ENCODE measurements at places on chromosomes 1 and 21. TPM values are rescaled to one million over a fixed set of nuclear protein-coding genes. Genes with fewer than 3 reads are reported as not detected.

Gene PAFAH2
- 9.2 TPM for total RNA-seq

Gene LAMC1
- 31.8 TPM for total RNA-seq

Gene HSD3B1
- not detected for total RNA-seq

Gene LIN28A
- total RNA-seq = not detected

Gene SPRR1A
- not detected for total RNA-seq

Gene ETS2
- 4.4 TPM for total RNA-seq

Gene CYP4A22
- not detected for total RNA-seq

Gene IPP
- total RNA-seq = 10.2 TPM

Gene PTAFR
- total RNA-seq = 2.2 TPM

Gene SLFNL1
- total RNA-seq = 0.47 TPM

DNA sequence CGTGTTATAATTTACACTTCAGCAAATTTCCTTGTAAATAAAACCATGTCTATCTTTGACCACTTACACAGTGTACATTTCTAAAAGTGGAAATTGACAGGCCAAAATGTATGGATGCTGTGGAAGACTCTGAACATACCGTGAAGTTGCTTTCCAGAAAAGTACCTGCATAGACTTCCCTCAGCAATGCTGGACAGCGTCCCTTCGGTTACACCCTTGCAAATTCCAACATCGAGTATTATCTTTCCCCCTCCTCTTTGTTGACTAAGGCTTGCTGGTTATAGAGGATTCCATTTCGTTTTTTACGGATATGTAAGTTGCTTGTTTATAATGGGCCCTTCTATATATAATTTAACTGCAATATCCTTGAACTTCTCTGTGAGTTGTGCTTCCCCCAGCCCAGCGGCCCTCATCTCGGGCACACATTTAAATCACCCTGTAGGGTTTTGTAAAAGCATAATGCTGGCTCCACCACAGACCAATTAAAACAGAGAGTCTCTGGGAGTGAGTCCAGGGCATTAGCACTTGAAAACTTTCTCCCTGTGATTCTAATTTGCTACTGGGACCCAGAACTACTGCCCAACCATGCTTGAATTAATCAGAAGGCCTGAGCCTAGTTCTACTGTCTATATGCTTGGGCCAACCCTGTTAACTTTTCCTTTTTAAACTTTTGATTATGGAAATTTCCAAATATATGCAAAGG lies 230.3 kb downstream of the GRIK3 start:
- DNase-seq = no peak

DNA sequence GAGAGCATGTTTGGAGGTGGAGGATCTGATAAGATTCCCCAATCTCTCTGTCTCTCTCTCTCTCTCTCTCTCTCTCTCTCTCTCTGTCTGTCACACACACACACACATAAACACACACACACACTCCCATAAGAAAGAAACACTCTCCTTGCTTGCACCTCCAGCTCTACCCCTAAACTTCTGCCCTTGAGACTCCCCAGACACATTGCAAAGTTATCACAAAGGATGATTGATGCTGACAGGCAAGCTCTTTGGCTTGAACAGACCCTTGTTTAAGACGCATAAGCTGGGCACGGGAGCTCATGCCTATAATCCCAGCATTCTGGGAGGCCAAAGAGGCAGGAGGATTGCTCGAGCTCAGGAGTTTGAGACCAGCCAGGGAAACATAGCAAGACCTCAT lies 78.2 kb downstream of the NAV1 start:
- DNase-seq = no peak

DNA sequence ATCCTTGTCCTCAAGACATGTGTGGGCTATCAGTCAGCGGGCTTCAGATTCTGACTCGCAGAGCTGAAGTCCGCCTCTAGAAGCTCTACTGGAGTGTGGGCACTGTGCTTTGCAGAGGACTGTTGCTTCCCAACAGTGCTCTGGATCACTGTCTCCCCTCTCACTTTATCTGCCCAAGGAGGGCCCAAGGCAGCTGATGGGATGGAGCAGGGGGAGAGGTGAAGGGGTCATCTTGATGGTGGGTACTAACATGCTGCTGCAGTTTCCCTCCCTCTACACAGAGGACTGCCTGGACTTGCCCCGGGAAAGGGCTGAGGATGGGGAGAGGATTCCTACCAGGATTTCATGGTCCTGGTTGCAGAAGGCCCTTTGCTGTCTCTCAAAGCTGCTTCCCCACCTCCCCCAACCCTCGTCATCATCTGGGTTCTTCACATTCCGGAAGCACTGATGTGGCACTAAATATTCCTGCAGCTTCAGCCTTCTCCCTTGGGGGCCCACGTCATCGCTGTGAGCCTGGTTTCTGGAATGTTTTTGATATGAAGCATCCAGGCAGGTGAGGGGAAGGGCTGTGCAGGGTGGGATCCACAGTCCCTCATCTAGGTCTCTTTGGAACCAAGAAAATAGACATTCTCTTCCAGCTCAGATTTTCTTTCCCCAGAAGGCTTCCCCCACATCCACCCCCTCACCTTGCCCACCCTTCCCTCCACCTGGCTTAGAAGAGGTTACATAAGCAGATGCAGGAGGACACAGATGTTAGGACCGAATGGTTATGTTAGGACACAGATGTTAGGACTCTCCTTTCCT lies 23.2 kb downstream of the NUAK2 start:
- DNase-seq = no peak

- no peak for DNase-seq
These were observed 59.0 kb upstream of the CD1D start for GRCh38 chr1:158121604-158122254.

- no peak for DNase-seq
These were observed 8.9 kb downstream of the KRTAP10-1 start for GRCh38 chr21:44530903-44531605.

GRCh38 chr1:177432897-177433296 lies 262.1 kb downstream of the BRINP2 start:
- no peak for DNase-seq

GRCh38 chr21:25402134-25402961 lies 204.9 kb downstream of the MRPL39 start:
- no peak for DNase-seq

GRCh38 chr1:51157395-51157794 lies 55.4 kb downstream of the C1orf185 start:
- DNase-seq = no peak

GRCh38 chr1:19771350-19771749 lies 28.4 kb downstream of the TMCO4 start:
- no peak for DNase-seq

GRCh38 chr1:226942392-226942791 lies 2.3 kb downstream of the COQ8A start:
- no peak for DNase-seq

DNA sequence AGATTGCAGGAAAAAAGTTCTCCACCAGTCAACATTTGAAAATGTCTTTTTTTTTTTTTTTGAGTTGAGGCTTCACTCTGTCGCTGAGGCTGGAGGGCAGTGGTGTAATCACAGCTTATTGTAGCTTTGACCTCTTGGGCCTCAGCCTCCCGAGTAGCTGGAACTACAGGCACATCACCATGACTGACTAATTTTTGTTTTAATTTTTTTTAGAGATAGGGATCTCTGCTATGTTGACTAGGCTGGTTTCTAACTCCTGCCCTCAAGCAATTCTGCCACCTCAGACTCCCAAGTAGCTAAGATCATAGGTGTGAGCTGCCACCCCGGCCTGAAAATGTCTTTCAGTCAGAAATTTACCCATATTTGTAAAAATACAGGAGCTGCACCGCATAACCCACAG lies 30.6 kb upstream of the USP24 start:
- DNase-seq = no peak

DNA sequence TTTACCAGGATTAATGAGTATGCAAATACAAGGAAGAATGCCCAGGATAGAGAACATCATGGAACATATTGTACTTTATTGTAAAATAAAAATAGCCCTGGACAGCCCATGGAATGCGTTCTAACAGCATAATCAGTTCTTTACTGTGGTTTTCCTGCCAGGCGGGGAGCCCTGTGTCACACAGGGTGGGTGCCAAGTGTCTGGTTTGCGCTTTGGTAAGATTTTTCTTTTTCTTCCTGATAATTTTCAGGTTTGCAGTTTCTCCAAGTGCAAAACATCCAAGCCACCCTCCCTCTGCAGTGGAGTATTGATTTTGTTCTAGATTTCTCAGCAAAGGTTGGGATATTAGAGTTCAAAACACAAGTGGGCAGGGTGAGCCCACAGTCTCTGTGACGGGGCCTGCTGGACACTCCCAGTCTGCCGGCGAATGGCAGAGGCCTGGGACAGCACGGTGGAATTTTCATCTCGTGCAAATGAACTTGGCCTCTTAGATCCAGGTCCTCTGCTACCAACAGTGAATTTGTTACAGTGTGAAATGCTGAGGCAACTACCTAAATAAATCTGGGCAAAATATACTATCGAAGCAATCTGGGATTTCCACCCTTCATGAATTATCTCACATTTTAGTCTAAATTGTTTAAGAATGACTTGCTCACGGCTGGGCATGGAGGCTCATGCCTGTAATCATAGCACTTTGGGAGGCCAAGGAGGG lies 15.6 kb upstream of the KCNJ15 start:
- DNase-seq = no peak

DNA sequence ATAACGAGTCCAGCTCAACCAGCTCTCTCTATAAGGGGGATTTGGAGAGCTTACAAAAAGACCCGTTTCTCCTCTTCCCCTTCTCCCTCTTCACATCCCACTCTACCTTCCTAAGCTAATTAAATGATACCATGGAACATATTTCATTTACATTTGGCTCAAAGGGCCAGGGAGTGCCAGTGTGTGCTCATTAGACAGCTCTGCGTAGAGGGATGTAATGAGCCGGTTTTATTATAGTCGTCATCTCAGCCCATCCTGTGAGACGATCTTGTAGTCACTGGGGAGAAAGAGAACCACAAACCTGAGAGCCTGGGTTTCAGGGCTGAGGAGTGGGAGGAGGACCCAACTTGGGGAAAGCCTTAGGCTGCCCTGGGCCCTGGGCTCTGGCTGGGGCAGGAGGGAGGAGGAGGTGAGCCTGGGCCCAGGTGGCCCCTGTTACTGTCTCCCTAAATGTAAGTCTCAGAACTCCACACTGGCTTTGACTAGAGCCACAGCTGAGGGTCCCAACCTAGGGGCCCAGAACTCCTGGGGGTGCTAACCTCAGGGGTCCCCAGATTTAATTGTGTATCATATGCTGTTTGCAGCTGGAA lies 354.6 kb downstream of the MATN1 start:
- no peak for DNase-seq

DNA sequence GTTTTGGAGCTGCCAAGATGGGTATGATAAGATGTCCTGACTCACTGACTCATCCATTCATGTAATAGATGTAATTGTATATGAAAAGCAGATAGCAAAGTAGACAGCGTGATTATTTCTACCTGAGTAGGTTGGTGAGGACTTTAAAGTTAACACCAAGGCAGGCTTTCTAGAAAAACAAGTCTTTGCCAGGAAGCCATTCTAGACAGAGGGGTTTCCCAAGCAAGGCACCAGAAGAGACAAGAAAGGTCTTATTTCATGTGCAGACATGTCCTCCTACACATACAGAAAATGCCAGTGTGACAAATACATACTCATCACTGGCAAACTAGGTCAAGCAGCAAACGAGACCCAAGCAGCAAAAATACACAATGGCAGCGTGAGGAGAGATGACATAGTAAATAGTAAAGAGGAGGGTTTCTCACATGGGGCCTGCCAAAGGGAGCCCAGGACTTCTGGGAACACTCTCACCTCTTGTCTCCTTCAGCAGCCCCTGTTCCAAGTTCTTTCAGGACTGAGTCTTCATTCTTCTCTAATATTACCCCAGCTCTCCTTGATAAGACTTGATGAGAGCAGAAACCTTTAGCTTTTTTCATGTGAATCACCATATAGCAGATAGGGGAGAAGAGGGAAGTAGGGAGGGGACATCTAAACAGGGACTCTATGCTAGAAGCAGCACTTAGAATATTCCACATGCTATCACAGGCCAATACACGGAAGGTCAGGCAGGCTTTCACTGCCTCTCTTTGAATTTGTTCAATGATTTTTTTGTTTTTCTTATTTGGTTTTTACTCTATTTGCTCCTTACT lies 114.6 kb upstream of the ATP1B1 start:
- DNase-seq = no peak

- DNase-seq = no peak
These were observed 44.1 kb downstream of the TTC3 start for GRCh38 chr21:37117204-37117603.

GRCh38 chr1:156337052-156337887 lies 822 bp downstream of the CCT3 start:
- no peak for DNase-seq

- no peak for DNase-seq
These were observed 155.4 kb downstream of the SLC45A1 start for GRCh38 chr1:8473121-8473875.

- no peak for DNase-seq
These were observed 3.7 kb upstream of the SHISAL2A start for GRCh38 chr1:52629325-52629643.
